ENCODE measurements at places on chromosomes 12 and 14. TPM values are rescaled to one million over a fixed set of nuclear protein-coding genes. Genes with fewer than 3 reads are reported as not detected.

- no peak for DNase-seq
Observed at GRCh38 chr12:120429368-120429767, 8.5 kb upstream of the COX6A1 start.

GRCh38 chr12:77049767-77050353 is 15.5 kb downstream of the E2F7 start:
- no peak for DNase-seq

GRCh38 chr12:66044731-66045130 is 85.8 kb downstream of the LLPH start:
- DNase-seq: no peak

DNA sequence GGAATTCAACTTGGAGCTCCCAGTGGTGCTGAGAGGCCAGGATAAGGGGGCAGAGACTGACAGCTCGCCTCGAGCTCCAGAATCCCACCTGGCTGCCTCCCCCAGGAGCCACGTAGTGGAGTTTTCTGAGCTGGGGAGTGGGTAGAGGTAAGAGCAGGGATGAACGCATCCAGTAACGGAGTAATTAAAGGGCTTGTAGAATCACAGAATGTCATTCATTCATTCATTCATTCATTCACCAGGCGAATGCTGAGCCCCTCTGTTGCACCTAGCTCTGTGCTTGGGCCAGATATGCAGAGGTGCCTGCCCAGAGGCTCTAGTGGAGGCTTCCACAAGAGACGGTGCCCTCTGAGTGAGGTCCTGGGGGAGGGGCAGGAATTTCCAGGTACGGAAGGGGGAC is 8.1 kb downstream of the FAM181A start:
- DNase-seq: no peak

GRCh38 chr12:131478468-131478867 is 232.4 kb upstream of the SFSWAP start:
- DNase-seq: no peak

GRCh38 chr14:104265918-104266630 is 127.7 kb downstream of the KIF26A start:
- DNase-seq: no peak

- no peak for DNase-seq
Observed at GRCh38 chr12:52727037-52727436, 23.7 kb upstream of the KRT77 start.

DNA sequence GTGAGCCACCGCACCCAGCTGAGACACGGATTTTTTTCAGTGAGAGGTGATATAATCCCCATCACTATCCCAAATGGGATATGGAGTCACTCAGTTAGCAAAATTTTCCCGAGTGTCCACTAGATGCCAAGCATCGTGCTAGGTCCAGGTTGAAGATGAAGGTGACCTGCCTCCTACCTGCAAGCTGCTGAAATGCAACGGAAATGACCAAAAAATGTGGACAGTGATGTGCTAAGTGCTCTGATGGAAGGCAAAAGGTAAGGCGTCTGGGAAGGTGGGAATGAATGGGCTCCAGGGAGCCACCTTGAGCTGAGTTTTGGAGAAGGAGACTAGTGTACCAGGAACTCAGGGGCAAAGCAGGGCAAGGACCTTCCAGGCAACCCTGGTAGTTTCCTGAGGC is 64.6 kb downstream of the CALM1 start:
- DNase-seq: no peak

DNA sequence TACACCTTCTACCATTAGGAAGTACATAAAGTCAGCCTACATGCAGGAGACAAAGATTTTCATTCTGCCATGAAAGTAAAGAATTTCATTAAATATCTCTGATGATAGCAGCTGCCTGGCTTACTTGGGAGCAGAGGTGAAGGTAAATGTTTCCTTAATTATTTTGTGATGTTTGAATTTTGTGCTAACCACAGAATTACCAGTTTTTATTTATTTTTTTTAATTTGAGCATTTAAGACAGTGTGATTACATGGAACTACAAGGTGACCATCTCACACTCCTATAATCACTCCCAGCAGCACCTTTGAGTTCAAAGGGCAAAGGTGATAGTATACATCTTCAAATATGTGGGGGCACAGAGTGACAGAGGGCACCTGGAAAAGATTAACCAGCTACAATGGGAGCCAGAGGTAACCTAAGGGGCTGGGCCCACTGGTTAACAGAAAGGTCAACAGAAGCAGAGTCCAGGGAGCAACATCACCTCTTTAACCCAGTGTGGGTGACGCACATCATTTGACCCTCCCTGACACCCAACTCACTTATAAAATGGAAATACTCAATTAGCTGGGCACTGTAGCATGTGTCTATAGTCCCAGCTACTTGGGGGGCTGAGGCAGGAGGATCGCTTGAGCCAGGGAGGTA is 65.0 kb downstream of the GCH1 start:
- no peak for DNase-seq

GRCh38 chr14:49882826-49883694 is 9.8 kb upstream of the ARF6 start:
- no peak for DNase-seq

DNA sequence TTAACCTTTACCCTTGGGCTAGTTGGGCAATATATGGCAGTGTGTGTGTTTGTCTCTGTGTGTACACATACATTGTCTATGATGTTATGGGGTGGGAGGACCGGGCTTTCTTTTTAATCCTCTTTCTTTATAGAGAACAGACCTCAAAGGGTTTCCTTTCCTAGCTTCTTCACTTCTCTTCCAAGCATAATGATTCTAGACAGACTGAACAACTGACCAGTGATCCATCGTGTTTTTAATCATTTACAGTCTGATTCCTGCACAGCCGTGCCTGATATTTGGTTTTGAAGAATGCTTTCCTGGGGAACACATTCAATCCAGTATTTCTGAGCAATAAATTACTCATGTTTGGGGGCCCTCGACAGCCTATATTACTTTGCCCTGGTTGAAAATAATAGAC is 481.1 kb upstream of the DCN start:
- DNase-seq: no peak

GRCh38 chr14:36619131-36619530 is 36.7 kb upstream of the NKX2-8 start:
- no peak for DNase-seq

DNA sequence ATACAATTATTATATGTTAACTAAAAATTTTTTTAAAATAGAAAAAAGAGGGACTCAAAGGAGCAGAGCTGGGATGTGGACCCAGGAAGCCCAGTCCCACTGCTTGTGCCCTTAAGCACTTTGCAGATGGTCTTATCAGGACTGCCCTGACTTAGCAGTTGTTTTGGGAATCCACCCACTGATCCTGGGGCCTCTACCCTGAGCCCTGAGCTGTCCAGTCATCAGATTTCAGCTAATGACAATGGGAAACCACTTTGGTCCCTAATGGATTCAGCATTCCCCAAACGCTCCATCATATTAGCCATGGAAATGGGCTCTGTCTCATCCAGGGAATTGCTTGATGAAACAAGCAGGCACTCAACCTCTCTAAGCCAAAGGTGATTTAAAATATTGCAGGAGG is 22.5 kb upstream of the WSCD2 start:
- no peak for DNase-seq

GRCh38 chr12:80099259-80099658 is at the start of gene OTOGL:
OTOGL (plus strand) TSS chr12:80099537; CDS start chr12:80209432, 109,895 bp downstream.
- no peak for DNase-seq

- no peak for DNase-seq
Observed at GRCh38 chr12:113180333-113180732, 4.9 kb downstream of the DDX54 start.

DNA sequence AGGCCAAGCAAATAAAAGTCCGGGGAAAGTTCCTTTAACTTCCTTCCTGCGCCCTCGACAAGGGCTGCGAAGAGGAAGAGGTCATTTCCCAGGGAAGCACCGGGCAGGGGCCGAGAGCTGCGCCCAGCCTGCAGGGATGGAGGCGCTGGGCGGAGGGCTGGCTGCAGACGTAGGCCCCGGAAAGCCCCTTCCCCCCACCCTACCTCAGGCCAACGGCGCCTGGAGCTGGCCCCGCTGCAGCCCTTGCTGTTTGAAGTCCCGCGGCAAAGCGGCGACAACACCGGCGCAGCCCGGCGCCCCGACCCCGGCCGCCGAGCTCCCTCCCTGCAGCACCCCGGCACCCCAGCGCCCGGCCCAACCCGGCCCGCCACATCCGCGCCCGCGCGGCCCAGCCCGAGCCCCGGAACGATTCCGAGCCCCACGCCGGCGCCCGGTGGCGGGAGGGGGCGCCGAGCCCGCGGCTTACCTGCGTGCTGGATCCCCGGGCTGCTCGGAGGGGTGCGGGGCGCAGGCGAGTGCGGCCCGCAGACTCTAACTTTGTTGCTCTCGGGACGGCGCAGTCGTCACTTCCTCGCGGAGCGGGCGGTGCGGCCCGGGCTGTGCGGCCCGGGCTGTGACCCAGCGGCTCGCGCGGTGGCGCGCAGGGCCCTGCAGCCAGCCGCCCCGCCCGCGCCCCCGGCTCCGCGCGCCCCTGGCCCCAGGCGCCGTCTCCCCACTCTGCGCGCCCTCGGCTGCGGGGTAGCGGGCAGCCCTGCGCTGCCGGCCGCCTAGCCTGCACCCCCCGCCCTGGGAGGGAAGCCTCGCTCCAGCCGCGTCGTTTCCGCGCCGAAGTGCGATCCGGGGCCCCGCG is 64.8 kb upstream of the PTGR2 start:
- no peak for DNase-seq

GRCh38 chr14:79369359-79370332 is 841.7 kb downstream of the DIO2 start:
- no peak for DNase-seq

GRCh38 chr12:544142-544541 is 84.4 kb downstream of the B4GALNT3 start:
- DNase-seq: no peak

- no peak for DNase-seq
Observed at GRCh38 chr12:11134305-11134704, at the start of gene TAS2R30. TAS2R30 (minus strand) TSS chr12:11134644; CDS start chr12:11134244, 400 bp downstream.

DNA sequence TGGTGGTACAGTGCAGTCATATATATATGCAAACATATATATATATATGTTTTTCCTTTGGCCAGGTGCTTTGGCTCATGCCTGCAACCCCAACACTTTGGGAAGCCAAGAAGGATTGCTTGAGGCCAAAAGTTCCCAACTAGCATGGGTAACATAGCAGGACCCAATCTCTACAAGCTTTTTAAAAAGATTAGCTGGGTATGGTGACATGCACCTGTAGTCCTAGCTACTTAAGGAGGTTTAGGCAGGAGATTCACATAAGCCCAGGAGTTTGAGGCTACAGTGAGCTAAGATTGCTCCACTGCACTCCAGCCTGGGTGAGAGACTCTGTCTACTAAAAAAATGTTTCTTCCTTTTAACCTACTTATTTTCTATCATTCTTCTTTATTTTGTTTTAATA is 10.2 kb downstream of the PZP start:
- DNase-seq: no peak

DNA sequence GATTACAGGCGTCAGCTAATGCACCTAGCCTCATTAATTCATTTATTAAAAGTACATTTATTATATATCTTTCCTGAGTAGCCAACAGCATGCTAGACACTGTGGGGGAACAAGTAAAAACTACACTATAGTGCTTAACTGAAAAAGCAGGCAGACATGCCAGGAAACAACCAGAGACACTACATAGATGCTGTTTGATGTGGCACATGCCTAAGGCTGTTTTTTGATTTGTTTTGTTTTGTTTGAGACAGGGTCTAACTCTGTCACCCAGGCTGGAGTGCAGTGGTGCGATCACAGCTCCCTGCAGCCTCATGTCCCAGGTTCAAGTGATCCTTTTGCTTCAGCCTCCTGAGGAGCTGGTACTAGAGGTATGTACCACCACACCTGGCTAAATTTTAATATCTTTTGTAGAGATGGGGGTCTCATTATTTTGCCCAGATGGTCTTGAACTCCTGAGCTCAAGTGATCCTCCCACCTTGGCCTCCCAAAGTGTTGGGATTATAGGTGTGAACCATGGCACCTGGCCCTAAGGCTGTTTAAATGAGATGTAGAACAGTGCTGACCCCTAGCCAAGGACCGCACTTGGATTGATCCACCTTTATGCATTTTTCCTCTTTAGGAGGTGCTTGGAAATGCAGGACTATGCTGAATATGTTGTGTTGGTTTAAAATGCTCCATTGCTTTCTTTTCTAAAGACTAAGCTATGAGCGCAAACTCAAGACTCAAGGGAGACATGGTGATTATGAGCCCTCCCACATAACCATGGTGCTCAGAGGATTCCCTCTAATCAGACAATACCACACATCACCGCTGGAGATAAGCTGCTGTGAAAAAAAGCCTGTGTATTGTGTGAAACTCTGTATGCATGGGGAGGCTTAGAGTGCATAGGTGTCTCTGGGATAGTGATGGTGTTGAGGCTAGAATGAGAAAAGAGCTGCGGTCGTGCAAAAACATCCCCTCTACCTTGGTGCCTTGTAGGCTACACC is 10.5 kb upstream of the C14orf93 start:
- no peak for DNase-seq

- DNase-seq: no peak
Observed at GRCh38 chr14:68854421-68854820, 61.6 kb upstream of the ZFP36L1 start.

KRT1 gene
- polyA plus RNA-seq: 2.5 TPM

PLCZ1 gene
- 0.73 TPM for polyA plus RNA-seq

LRTM2 gene
- 0.36 TPM for polyA plus RNA-seq

PTPRB gene
- polyA plus RNA-seq: 7.5 TPM

LAG3 gene
- 0.99 TPM for polyA plus RNA-seq

TROAP gene
- polyA plus RNA-seq: 37.7 TPM

BEGAIN gene
- 1.4 TPM for polyA plus RNA-seq

SENP1 gene
- polyA plus RNA-seq: 33.3 TPM

GUCY2C gene
- 0.63 TPM for polyA plus RNA-seq

ANKRD33 gene
- polyA plus RNA-seq: 0.36 TPM

PRPH gene
- polyA plus RNA-seq: 5.0 TPM

GLIPR1L1 gene
- polyA plus RNA-seq: 0.85 TPM

RTN1 gene
- 6.5 TPM for polyA plus RNA-seq

RASAL1 gene
- polyA plus RNA-seq: 0.16 TPM

EPYC gene
- polyA plus RNA-seq: not detected

Measured in left renal pelvis (tissue), 4 donors.